Gastroesophageal sphincter (tissue), 4 donors: ENCODE measurements at places on chromosomes 7 and 10.

DNA sequence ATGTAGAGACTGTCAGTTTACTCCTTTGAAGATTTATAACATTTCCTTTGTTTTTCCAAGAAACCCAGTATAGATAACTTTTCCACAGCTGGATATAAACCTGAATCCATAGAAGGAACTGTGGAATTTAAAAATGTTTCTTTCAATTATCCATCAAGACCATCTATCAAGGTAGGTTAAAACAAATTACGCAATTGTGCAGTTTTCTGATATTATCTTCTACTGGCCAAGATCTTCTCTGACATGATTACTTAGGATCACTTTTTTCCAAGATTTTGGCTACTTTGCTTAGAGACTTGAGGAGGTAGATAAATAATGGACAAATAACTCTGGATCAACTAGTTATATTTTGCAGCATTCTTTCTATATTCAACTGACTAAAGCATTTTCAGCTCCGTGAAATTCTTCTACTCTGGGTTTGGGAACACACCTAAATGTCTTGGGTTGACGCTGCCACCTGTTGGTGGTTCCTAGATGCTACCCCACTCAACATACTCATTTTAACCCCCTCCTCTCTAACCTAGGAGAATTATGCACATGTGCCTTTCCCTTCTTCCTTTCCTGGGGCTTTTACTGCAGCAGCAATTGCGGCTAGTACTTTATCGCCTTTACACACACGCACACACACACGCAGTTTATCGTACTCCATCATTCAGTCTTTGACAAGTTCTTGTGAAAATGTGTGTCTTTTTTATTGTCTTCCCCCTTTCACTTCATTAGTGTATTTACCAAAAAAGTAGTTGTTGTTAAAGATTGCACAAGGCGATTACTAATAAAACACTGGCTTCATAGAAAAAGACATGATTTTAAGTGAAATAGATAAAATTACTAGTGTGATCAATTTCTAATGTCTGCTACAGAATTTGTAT lies 32.7 kb downstream of the ABCB5 start:
- ATAC-seq, result no peak

DNA sequence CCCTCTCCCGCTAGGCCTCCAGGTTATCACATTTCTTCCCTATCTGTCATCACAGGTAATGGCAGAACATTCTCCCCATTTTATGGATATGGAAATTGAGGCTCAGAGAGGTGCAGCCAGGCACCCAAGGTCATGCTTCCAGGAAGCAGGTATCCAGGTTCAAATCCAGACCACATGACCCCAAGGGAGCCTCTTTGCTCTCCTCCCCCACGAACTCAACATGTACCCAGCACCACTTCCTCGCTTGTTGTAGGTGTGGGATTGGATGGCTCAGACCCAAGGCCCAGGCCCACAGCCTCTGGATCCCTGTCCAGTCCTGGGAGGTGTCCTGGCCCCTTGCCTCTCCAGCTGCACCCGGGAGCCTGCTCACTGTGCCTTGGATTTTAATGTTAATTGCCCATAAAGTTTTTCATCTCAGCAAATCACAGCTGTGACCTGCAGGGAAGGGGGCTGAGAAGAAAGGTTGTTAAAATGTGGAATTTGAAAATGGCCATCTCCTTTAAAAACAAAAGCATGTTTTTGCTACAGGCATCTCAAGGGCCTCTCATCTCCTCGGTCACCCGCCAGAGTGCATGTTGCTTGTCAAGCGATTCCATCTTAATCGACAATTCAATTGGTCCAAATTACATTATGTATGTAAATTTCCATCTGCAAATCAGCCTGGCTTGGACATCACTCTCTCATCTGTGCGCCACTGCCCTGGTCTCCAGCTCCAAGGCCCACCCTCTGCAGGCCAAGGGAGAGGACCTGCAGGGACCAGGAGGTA lies 205.4 kb upstream of the ZMIZ1 start:
- ATAC-seq, result no peak

DNA sequence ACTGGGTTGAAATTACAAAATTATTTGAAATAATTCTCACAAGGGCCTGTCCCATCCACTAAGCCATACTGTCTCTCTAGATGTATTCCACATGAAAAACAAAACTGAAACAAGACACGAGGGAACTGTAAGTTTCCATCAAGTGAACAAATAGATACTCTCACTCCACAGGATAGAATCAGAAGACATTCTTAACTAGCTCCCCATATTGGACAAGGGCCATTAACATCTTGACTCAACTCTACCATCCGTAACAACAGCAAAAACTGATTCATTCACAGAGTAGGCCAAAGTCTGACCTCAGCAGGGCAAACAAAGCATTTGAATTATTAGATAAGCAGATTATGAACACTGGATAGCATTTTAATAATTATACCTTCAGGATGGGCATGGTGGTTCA lies 29.1 kb downstream of the UBE2H start:
- ATAC-seq, result peak; percentile 43

GRCh38 chr10:60135020-60135419 lies 228.7 kb upstream of the CCDC6 start:
- ATAC-seq, result no peak

- ATAC-seq, result peak; percentile 1
These were observed 686 bp downstream of the AASS start for GRCh38 chr7:122143376-122143750.
